ENCODE measurements at places on chromosomes 3 and 15. TPM values are rescaled to one million over a fixed set of nuclear protein-coding genes. Genes with fewer than 3 reads are reported as not detected.

Gene RLBP1
- 0.13 TPM for total RNA-seq

Gene SLC27A2
- 32.9 TPM for total RNA-seq

Gene PLSCR2
- total RNA-seq, result not detected

Gene CHST14
- 20.5 TPM for total RNA-seq

Gene SENP5
- 5.9 TPM for total RNA-seq

All from A549 treated with Hydrocortisone at 1 μM for 4 hours (cell line).